Endothelial cell of umbilical vein (primary cell): ENCODE measurements at places on chromosomes 2 and 18. TPM values are rescaled to one million over a fixed set of nuclear protein-coding genes. Genes with fewer than 3 reads are reported as not detected.

GRCh38 chr2:137172162-137172561, 406.8 kb downstream of the THSD7B start:
- no peak for DNase-seq
- no peaks in the 10 kb centered on the region for H3K36me3 ChIP-seq
- H3K27me3 ChIP-seq: no peaks in the 10 kb centered on the region
- H3K4me1 ChIP-seq: no peaks in the 10 kb centered on the region

- H3K27ac ChIP-seq: no peak overlapping the region
- no peaks in the 10 kb centered on the region for H3K36me3 ChIP-seq
- DNase-seq: no peak
- H3K4me1 ChIP-seq: peaks cover 8% of the 10 kb centered on the region
These were observed 6.7 kb downstream of the MIB1 start for GRCh38 chr18:21747268-21747667.

DNA sequence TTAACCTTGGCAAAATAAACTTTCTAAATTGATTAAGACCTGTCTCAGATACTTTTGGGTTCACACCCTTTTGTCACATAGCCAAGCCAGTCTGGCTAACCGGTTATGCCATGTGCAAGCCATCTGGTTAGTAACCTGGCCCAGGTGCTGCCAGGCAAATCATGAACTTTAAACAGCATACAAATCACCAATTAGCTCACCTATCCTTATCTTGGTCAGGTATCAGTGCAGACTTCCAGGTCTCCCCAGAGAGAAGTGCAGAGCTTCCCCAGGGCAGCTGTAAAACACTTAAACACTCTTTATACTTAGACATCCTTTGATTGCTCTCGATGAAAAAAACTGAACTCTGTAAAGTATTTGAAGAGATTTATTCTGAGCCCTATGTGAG, 14.9 kb upstream of the MC5R start:
- H3K27ac ChIP-seq: no peak overlapping the region
- DNase-seq: no peak
- no peaks in the 10 kb centered on the region for H3K4me1 ChIP-seq

DNA sequence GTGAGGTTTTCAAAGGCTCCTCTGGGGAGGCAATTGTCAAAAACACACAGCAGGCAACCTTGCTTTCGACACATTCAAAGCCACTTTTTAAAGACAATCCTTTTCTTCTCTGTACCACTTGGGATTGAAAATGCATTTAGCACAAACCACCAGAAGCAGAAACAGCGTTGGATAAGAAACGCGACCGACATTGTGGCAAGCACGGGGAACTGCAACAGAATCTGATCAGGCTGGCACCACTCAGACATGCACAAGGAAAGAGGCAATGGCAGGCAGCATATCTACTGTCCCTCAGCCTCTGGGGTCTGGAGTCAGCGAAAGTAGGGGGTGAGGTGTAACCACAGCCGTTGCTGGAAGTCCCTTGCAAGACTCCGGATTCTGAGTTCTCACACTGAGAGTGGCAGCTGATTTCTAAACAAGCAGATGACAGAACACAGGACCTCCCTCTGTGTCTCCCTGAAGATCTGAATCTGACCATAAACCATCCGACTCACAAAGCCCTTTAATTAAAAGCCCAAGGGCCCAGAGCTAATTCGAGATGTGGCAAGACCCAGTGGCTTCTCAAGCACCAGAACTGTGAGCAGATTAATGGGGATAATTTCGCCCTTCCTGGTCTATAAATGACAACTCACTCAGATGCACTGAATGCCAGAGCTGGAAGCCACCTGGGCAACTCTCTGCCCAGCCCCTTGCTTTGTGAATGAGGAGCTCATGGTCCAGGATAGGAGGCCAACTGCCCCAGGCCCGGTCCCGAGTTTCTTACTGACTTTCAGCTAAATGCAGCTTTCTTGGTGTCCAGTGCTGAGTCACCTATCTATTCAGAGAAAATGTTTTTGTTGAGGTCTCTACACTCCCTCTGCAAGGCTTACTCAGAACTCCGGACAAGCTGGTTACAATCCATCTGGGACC, 29.6 kb downstream of the CYRIA start:
- no peaks in the 10 kb centered on the region for H3K27me3 ChIP-seq
- no peak for DNase-seq
- no peak overlapping the region for H3K27ac ChIP-seq
- no peak overlapping the region for H3K4me3 ChIP-seq

DNA sequence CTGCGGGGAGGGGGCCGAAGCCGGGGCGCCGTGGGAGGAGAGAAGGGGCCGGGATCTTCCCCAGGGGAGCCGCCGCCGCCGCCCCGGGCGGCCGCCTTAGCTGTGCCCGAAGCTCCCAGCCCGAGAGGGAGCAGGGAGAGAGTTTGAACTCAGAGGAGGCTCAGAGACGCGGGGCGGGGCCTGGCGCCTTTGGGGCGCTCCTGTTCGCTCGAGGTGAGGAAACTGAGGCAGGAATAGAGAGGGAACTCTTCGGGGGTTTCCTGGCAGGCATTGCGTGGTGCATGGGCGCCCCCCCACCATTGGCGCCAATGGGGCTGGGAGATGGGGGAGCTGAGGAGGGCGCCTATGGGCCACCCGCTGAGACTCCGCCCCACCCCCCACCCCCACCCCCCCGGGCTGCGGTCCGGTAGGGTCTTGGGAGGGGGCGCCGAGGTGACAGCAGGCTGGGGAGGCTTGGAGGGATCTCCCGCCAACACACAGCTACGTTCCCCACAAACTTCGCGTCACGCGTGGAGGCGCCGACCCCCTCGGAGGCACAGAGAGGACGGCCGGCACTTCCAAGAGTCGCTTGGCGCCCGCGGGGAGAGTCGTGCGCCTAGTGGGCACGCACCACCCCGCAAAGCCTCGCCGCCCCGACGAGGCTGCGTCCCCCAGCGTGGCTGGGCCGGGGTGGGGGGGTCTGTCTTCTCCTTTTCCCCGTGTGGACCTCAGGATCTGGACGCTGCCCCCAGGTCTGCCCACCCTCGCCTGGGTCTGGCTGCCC, 680 bp downstream of the CTDSP1 start:
- peak overlapping the region; percentile 63 for H3K27ac ChIP-seq
- H3K4me1 ChIP-seq: peaks cover 36% of the 10 kb centered on the region
- DNase-seq: peak; percentile 48

DNA sequence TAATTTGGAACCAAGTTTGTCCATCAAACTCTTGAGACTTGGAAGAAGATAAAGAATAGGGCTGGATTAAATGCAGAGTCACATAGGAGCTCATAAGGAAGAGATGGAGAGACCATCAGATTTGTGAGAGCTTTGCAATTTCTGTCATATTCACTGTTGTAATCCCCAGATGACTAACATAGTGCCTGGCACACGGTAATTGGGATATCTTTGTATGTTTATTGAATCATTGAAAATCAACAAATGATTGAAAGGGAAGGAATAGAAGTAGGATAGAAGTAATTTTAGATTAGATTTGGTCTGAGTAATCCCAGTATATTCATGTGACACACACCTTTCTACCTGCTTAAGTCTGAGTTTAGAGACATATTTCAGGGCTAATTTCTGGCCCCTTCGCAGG, 75.4 kb downstream of the LCLAT1 start:
- H3K4me1 ChIP-seq: no peaks in the 10 kb centered on the region
- no peak for DNase-seq
- no peaks in the 10 kb centered on the region for H3K36me3 ChIP-seq
- no peak overlapping the region for H3K27ac ChIP-seq
- no peak overlapping the region for H3K4me3 ChIP-seq

- DNase-seq: no peak
- peaks cover 4% of the 10 kb centered on the region for H3K27me3 ChIP-seq
- no peaks in the 10 kb centered on the region for H3K36me3 ChIP-seq
- H3K4me3 ChIP-seq: no peak overlapping the region
- H3K27ac ChIP-seq: no peak overlapping the region
These were observed 133.5 kb downstream of the GLI2 start for GRCh38 chr2:120869036-120869729.

The TMEM169 gene
- 0.20 TPM in 1 of 2 replicates, not detected in the other for total RNA-seq

The CNOT9 gene
- total RNA-seq: 63.2 and 68.9 TPM in 2 replicates

The LYPD1 gene
- 59.0 and 76.6 TPM in 2 replicates for total RNA-seq

GRCh38 chr2:79935771-79936657, 368.5 kb downstream of the LRRTM1 start:
- H3K36me3 ChIP-seq: no peaks in the 10 kb centered on the region
- no peak overlapping the region for H3K27ac ChIP-seq
- no peak overlapping the region for H3K4me3 ChIP-seq

DNA sequence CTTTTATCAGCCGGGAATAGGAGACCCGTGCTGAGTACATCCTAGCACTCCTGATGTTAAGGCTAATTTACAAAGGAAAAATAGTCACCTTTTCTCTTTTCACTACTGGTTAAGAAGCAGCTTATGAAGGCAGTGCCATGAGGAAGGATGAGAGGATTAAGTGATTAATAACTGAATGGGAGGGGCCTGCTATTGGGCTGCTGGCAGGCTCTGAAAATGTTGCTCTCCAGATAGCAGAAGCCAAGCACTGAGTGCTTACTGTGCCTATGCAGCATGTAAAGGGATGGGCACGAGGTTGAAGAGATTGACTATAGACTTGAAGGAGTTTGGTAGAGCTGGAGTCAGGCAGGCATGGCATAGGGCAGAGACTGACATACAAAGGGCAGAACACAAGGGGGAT, 282.4 kb upstream of the THSD7B start:
- no peak overlapping the region for H3K4me3 ChIP-seq
- no peaks in the 10 kb centered on the region for H3K4me1 ChIP-seq
- DNase-seq: no peak
- no peaks in the 10 kb centered on the region for H3K27me3 ChIP-seq

- H3K36me3 ChIP-seq: no peaks in the 10 kb centered on the region
- H3K27me3 ChIP-seq: no peaks in the 10 kb centered on the region
- H3K27ac ChIP-seq: no peak overlapping the region
- no peak overlapping the region for H3K4me3 ChIP-seq
- H3K4me1 ChIP-seq: no peaks in the 10 kb centered on the region
These were observed 11.0 kb downstream of the MAP3K20 start for GRCh38 chr2:173086518-173087213.

GRCh38 chr2:172484253-172484652, 56.9 kb downstream of the ITGA6 start:
- H3K27ac ChIP-seq: no peak overlapping the region
- peaks cover 23% of the 10 kb centered on the region for H3K36me3 ChIP-seq
- peaks cover 22% of the 10 kb centered on the region for H3K4me1 ChIP-seq

The METTL21A gene
- 12.8 and 14.0 TPM in 2 replicates for total RNA-seq

- DNase-seq: no peak
- no peak overlapping the region for H3K27ac ChIP-seq
- H3K4me3 ChIP-seq: no peak overlapping the region
- H3K4me1 ChIP-seq: no peaks in the 10 kb centered on the region
- no peaks in the 10 kb centered on the region for H3K36me3 ChIP-seq
These were observed 18.7 kb upstream of the ACKR3 start for GRCh38 chr2:236550701-236551465.

- no peaks in the 10 kb centered on the region for H3K27me3 ChIP-seq
- H3K4me1 ChIP-seq: peaks cover 9% of the 10 kb centered on the region
- no peaks in the 10 kb centered on the region for H3K36me3 ChIP-seq
- no peak overlapping the region for H3K4me3 ChIP-seq
- H3K27ac ChIP-seq: no peak overlapping the region
- no peak for DNase-seq
These were observed 78.6 kb upstream of the MAP3K20 start for GRCh38 chr2:172997031-172997430.

The PLGLB1 gene
- 0.75 and 1.8 TPM in 2 replicates for total RNA-seq

DNA sequence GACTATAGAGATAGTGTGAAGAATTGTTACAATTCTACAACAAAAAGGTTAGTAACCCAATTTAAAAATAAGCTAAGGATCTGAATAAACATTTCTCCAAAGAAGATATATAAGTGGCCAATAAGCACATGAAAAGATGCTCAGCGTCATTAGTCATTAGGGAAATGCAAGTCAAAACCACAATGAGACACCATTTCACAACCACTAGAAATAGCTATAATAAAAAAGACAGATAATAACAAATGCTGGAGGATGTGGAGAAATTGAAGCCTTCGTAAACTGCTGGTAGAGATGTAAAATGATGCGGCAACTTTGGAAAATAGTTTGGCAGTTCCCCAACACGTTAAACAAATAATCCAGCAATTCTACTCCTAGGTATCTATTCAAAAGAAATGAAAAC, 366.5 kb upstream of the POU3F3 start:
- H3K4me1 ChIP-seq: no peaks in the 10 kb centered on the region
- no peak for DNase-seq
- no peaks in the 10 kb centered on the region for H3K27me3 ChIP-seq

GRCh38 chr2:222305516-222306392, 7.0 kb upstream of the PAX3 start:
- peaks cover 97% of the 10 kb centered on the region for H3K27me3 ChIP-seq
- H3K27ac ChIP-seq: no peak overlapping the region
- DNase-seq: no peak
- H3K4me3 ChIP-seq: peak overlapping the region; percentile 38
- H3K4me1 ChIP-seq: peaks cover 9% of the 10 kb centered on the region

DNA sequence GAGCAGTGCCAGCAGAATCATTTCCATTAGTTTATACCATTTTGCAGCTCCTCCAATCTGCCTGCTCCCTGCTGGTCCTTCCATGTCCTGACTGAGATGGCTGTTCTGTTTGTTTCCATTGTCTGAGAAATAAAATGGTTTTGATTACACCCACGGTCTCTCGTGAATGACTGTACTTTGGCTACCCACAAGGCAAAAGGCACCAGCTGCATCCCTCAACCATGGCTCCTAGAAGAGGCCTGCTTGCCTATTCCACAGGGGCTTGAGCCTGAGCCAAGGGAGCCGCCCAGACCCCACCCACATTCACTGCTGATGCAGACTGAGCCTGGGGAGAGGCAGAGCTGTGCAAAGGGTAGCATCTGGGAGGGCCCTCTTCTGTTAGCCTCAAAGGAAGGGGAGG, 31.2 kb downstream of the MARCHF4 start:
- no peaks in the 10 kb centered on the region for H3K36me3 ChIP-seq
- H3K4me3 ChIP-seq: no peak overlapping the region
- no peaks in the 10 kb centered on the region for H3K27me3 ChIP-seq
- no peak for DNase-seq

GRCh38 chr2:33111002-33111446, 164.3 kb downstream of the LTBP1 start:
- H3K36me3 ChIP-seq: no peaks in the 10 kb centered on the region
- DNase-seq: no peak
- no peaks in the 10 kb centered on the region for H3K27me3 ChIP-seq

The ALPI gene
- not detected in 2 replicates for total RNA-seq

GRCh38 chr2:47313728-47314127, 89.2 kb upstream of the MSH2 start:
- H3K4me3 ChIP-seq: no peak overlapping the region
- H3K36me3 ChIP-seq: no peaks in the 10 kb centered on the region
- DNase-seq: no peak

The MPP4 gene
- total RNA-seq: 7.6 and 9.7 TPM in 2 replicates

DNA sequence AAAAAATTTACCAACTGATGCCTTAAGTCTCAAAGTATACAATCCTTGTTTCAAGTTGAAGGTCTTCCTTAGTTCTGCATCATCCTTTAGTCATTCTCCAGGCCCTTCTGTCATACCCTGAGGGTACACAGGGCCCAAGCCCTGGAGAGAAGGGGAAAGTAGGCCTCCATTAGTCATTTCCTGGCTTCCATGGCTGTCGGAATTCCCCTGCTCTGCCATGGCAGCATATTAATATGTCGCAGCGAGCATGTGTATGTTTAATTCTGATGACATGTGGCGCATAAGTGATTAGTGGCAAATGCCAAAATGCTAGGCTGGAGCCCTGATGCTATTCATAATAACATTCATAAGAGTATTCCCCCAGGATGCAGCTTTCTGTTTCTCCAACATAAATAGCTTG, 22.1 kb downstream of the GPR39 start:
- no peak overlapping the region for H3K4me3 ChIP-seq
- peak; percentile 71 for DNase-seq
- peak overlapping the region; percentile 33 for H3K27ac ChIP-seq
- no peaks in the 10 kb centered on the region for H3K27me3 ChIP-seq
